ENCODE measurements at places on chromosomes 12 and 14.
A peak's percentile ranks its signal among the peaks of the same experiment; 100 is the strongest.

DNA sequence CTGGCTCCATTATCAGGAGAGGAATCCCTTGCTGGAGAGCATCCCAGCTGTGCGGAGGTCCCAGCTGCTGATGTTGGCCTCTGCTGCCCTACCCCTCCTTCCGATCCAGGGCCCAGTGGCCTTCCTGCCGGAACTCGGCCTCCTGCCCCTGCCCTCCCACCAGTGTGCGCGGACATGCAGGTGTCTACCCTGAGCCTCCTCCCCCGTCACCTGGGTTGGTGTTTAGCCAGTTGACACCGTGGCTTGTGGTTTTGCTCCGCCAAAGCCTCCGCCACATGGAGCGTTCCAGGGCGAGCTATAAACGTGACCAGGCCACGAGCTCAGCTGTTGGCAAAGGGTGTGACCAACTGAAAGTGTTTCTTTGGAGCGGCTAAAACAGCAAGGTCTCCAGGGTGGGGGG, 1104.3 kb downstream of the BCL11B start:
- no peak for DNase-seq

DNA sequence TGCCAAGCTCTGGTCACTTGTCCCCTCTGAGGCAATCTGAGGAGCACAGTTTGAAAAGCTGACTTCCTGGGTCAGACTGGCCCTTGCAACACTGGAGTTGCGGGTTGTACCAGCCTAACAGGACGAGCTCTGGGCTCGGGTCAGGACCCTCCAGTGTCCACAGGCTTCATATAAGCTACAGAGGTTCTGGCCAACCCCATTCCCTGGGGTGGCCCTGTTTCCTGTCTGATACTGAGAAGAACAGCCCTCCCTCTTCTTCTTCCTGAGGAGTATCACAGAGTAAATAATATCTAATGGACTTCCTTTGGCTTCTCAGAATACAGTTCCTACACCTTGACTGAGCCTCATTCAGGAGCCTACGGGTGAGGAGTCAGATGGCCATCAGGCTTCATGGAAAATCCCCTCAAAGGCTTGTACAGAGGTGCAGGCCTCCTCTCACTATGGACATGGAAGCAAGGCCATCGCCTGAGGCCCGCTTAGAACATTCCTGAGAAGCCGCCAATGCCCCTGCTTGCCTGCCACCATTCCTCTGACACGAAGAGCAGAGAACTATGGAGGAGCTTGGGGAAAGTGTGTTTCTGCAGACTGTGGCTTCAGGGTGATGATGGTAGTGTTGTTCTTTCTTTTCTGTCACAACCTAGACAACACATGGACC, 28.5 kb upstream of the ANO2 start:
- no peak for DNase-seq

GRCh38 chr12:121796855-121797751, 3.6 kb upstream of the RHOF start:
- DNase-seq = peak; percentile 97

DNA sequence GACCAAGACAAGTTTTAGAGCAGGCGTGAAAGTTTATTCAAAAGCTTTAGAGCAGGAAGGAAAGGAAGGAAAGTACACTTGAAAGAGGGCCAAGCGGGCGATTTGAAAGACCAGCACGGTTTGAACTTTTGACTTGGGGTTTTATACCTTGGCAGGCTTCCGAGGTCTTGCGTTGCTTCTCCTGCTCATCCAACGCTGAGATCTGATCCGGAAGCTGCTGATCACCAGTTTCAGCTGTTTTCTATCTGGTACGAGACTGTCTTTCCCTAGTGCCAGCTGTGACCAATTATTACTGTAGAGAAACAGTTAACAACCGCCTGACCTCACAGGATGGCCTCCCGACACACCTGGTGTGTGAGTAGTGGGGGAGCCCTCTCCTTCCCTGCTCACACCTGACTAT, 20.6 kb upstream of the SNRPF start:
- peak; percentile 73 for DNase-seq

- DNase-seq = no peak
These were observed 91.5 kb upstream of the IGF1 start for GRCh38 chr12:102571889-102572288.

- DNase-seq = no peak
These were observed 90.1 kb downstream of the SLC6A15 start for GRCh38 chr12:84822525-84822924.

- no peak for DNase-seq
These were observed 336.4 kb downstream of the PCNX1 start for GRCh38 chr14:71243697-71244096.

DNA sequence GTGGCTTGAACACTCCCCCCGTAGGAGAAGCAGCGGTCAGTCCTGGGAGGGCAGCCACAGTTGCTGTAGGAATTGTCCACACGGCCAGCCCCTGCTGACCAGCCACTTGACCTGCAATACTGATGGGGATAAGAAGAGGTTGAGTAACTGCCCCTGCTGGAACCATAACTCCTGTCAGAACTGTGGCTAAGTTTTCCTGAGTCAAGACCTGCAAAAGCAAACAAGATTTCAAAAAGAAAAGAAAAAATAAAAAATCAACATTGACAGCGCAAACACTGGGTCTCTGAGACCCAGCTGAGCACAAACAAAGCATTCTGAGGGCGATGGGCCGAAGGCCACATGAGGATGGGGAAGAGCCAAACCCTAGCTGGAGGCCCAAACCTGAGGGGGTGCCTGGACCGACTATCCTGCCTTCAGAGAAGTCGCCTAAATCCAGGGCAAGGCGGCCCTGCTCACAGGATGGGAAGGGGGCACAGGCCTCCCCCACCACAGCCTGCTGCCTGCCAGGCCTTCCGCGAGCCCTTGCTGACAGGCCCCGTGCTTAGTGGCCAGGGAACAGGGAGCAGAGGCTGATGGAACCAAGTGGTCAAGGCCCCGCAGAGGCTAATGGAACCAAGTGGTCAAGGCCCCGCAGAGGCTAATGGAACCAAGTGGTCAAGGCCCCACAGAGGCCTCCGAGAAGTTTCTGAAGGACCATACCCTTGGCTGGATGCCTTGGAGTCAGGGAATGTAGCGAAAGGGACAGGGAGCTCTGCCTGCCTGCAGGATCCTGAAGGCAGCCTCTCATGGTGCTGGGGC, 19.1 kb downstream of the POU6F1 start:
- no peak for DNase-seq

DNA sequence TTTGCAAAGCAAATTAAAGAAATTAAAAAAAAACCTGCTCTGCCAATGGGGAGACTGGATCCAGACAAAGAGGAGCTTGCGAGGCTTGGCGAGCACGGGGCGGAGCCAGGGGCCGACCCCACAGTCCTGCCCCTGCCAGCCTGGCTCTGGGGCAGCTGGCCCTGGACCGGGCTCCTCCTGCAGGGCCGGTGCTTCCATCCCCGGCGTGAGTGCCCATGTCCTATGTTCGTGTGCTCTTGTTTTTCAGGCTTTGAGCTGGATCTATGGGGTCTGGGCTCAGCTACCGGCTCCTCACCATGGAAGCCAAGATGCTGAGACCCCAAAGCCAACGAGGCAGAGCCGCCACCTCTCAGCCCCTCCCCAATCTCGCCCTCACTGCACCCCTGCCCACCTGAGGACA, 176.8 kb downstream of the KIF26A start:
- no peak for DNase-seq

DNA sequence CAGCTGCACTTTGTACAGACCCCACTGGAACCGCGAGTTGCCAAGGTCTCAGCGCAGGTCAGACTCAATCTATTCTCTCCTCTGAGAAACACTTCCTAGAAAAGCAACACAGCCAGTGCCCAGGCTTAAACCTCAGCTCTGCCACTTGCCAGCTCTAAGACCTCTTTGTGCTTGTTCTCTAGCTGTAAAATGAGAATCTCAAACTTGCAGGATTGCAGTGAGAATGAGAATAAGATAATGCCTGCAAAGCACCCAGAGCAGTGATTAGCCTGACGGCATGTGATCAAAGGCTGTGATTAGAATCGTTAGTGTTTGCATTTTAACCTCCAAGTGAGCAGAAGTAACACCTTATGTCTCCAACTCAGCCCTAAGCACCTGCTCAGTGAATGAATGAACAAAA, 21.3 kb downstream of the ANO2 start:
- no peak for DNase-seq

DNA sequence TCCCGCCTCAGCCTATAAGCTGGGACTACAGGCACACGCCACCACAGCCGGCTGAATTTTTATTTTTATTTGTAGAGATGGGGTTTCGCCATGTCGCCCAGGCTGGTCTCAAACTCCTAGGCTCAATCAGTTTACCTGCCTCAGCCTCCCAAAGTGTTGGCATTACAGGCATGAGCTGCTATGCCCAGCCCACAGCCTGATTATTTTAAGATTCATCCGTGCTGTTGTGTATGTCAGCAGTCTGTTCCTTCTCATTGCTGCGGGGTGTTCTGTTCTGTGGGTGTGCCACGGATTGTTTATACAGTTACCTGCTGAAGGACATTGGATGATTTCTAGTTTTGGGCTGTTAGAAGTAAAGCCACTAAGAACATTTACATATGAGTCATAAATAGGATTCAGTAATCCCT, 9.6 kb upstream of the EP400 start:
- DNase-seq = peak; percentile 78

DNA sequence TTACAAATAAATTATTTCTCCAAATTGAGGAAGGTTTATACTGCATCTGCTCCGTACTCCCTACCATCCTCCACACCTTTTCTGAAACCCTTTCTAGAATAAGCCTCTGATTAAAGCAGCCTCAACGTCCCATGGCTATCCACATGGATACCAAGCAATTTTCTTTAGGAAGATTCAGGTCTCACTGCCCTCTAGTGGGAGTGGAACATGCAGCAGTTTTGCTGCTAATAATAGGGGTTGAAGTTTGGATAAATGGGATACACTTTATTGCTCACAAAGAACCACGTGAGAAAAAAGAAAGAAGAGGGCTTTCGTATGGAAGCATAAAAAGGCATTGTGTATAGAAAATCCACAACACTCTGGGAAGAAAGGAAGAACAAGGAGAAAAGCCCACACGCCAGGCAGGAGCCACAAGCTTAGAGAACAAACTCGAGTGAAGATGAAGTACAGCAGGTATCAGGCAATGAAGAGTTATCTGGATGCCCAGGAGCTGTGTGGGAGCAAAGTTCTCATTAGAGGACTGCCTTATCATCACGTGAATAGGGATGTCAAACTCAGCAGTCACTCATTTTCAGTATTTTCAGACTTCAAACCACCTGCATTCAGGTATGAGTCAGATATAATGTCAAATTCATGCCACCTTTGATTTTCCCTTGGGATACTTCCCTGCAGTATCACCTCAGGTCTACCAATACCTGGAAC, 45.8 kb downstream of the CCER1 start:
- peak; percentile 47 for DNase-seq

GRCh38 chr14:90603841-90604240, 207.0 kb downstream of the CALM1 start:
- DNase-seq = peak; percentile 1

GRCh38 chr12:92745856-92746550, 43.2 kb downstream of the PLEKHG7 start:
- peak; percentile 90 for DNase-seq

GRCh38 chr14:52950898-52951680, at the start of gene FERMT2:
FERMT2 (minus strand) TSS chr14:52951050; CDS start chr14:52950568, 482 bp downstream.
- DNase-seq = peak; percentile 50

- no peak for DNase-seq
These were observed 336.8 kb downstream of the LRIG3 start for GRCh38 chr12:58583529-58583928.

- no peak for DNase-seq
These were observed 12.8 kb downstream of the VCPKMT start for GRCh38 chr14:50103558-50103957.

DNA sequence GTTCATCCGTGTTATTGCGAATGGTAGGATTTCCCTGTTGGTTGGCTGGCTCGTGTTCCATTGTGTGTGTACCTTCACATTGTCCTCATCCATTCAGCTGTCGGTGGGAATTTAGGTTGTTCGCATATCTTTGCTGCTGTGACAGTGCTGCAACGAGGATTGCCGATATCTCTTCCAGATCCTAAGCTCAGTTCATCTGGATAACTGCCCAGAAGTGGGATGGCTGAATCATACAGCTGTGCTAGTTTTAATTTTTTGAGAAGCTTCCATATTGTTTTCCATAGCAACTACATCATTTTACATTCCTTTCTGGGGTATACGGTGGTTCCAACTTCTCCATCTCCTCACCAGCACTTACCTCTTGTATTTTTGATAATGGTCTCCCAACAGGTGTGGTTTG, 292.8 kb upstream of the SFSWAP start:
- no peak for DNase-seq

GRCh38 chr14:75909630-75910029, 72.2 kb downstream of the TGFB3 start:
- DNase-seq = no peak

GRCh38 chr12:113186666-113187325, 1.3 kb downstream of the RITA1 start:
- no peak for DNase-seq

DNA sequence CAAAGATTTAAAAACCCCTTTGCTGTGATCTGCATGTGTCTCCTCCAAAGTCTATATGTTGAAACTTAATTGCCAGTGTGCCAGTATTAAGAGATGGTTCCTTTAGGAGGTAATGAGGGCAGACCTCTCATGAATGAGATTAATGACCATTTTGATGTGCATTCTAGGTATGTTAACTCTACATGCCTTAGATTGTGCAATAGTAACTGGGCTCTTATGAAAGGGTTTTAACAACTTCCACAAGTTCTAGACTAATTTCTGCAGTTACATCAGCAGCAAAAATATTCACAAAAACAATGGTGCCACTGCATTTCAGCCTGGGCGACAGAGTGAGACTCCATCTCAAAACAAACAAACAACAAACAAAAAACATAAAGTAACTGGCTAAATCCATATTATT, 3.8 kb upstream of the TAS2R10 start:
- peak; percentile 33 for DNase-seq

DNA sequence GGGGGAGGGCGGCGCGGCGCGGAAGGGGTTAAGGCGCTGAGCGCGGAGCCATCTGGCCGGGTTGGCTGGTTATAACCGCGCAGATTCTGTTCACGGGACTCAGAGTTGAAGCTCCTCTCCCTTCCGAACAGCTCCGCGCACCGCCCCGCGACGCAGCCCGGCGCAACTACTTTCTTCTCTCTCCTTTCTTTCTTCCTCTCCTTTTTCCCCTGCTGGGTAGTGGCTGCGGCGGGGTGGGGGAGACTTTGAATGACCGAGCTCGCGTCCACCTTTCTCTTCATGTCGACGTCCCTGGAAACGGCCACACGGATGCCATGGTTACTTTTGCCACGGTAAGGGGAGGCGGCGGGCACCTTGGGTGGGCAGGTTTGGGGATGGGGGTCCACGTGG, at the start of gene NTF3:
NTF3 (plus strand) TSS at position 98 of the 390 bp plus-strand sequence; CDS start at position 315, 217 bp downstream.
- no peak for DNase-seq

- peak; percentile 6 for DNase-seq
These were observed 63.3 kb downstream of the ACSS3 start for GRCh38 chr12:81141217-81141616.

Data from renal cortical epithelial cell (primary cell).